Heart left ventricle (tissue), 16 donors: ENCODE measurements at places on chromosomes 16 and 17. TPM values are rescaled to one million over a fixed set of nuclear protein-coding genes. Genes with fewer than 3 reads are reported as not detected.

GRCh38 chr16:27726621-27727261 is 176.8 kb downstream of the KATNIP start:
- DNase-seq, result no peak

- DNase-seq, result no peak
Measured at GRCh38 chr17:58245428-58246103, 7.2 kb downstream of the LPO start.

DNA sequence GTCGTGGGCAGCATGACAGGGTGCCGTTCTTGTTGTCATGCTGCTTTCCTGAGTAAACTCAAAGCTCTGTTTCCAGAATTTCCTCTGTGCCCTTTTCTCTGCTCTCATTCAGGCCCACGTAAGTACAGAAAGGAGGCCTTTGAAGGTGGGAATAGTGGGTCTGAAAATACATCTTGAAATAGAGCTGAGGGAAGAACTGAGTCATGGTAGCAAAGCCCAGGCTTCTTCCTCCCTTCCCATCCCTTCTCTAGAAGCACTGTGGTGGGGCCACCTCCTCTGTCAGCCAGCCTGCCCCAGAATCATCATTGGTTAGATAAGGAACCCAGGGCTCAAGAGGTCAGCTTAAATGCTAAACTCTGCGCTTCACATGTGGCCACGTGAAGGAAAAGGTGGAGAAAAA is 9.4 kb downstream of the CTRL start:
- no peak for DNase-seq

- DNase-seq, result no peak
Measured at GRCh38 chr17:2092253-2092652, 37.4 kb downstream of the HIC1 start.

GRCh38 chr16:50960517-50961202 is 190.4 kb downstream of the SALL1 start:
- no peak for DNase-seq

The ITGAL gene
- 1.3 TPM for polyA plus RNA-seq

The KRTAP9-8 gene
- not detected for polyA plus RNA-seq

The CTRL gene
- polyA plus RNA-seq, result 0.61 TPM
